Fibroblast of skin of scalp (primary cell): ENCODE measurements at places on chromosomes 11 and 22.
A peak's percentile ranks its signal among the peaks of the same experiment; 100 is the strongest.

DNA sequence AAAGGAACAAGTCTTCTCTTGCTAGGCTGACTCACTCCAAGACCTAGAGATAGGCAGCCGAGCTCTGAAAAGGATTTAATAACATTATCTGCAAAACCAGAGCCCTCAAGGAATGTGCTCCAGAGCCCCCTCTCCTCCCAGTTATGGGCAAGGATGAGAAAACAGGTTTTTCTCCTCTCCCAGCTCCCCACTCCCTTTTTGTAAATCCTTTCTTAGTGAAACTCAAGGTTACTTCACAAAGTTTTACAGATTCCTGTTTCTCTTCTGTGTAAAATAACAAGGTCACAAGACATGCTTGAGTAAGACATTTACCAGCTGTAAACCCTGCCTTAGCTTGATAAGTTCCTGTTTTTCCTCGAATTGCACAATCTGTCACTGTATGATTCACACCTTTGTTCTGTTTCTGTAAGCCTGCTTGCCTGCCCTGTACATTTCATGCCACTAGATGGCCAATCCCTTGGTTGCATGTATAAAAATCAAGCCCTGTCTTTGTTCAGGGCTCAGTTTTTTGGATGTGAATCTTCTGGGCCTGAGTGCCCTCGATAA, 489.4 kb downstream of the KCNA4 start:
- peak; percentile 28 for DNase-seq

- DNase-seq, result no peak
These were observed 12.0 kb downstream of the ATXN10 start for GRCh38 chr22:45683680-45684079.

GRCh38 chr11:131290185-131290584, 80.2 kb upstream of the NTM start:
- no peak for DNase-seq

- peak; percentile 93 for DNase-seq
These were observed 229.2 kb downstream of the ADAMTS15 start for GRCh38 chr11:130677486-130678153.

DNA sequence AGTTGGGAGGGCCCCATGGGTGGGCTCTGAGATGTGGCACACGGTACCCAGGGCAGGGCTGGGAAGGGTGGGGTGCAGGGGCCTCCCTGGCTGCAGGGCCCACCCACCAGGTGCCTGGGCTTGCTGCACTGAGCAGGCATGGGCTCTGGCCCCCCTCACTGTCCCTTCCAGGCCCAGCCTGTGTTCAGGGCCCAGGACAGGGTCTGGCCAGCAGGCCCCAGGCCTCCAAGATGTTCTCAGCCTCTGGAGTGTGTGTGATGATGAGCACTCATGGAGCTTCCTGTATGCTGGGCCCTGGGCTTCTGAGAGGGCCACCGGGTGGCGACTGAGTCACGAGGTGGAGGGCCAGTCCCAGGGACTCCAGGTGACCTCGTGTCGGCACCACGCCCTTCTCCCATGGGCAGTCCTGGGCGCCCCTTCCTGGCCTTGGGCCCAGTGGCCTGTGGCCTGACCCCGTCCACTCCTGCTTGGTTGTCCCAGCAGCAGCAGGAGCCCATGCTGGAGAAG, 55.9 kb upstream of the CCDC188 start:
- peak; percentile 13 for DNase-seq
